HCT116 (cell line): ENCODE measurements at places on chromosomes 12 and 14.

GRCh38 chr12:47990351-47991105, 13.7 kb downstream of the COL2A1 start:
- DNase-seq: no peak

- no peak for DNase-seq
These were observed 918.0 kb downstream of the AACS start for GRCh38 chr12:125983094-125983783.

- no peak for DNase-seq
These were observed 19.4 kb downstream of the HHIPL1 start for GRCh38 chr14:99664058-99664936.

DNA sequence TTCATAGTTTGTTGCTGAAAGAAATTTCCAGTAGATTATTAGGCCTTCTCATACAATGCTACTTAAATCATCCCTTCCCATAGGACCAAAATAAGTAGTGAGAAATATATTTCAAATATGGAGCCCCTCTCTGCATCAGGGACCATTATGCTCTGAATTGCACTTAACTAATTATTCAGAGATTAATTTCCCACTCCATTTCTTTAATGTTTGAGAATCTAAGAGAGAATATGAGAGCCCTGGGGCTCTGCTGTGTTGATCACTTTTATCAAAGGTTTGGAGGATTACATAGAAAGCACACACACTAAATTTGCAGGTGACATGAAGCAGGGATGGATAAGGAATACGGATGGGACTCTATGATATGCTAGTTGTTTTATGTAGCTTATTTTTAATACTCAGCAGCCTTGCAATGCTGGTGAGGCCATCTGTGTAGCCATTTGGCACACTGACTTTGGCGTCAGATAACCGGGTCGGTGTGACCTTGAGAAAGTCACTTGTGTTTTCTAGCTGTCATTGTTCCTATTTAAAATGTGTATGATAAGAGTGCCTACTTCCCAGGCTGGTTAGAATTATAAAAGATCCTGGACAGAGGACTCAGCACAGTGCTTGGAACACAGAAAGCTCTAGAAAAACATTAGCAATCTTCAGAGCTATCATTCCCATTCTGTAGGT, 49.9 kb upstream of the FBXO21 start:
- no peak for DNase-seq

DNA sequence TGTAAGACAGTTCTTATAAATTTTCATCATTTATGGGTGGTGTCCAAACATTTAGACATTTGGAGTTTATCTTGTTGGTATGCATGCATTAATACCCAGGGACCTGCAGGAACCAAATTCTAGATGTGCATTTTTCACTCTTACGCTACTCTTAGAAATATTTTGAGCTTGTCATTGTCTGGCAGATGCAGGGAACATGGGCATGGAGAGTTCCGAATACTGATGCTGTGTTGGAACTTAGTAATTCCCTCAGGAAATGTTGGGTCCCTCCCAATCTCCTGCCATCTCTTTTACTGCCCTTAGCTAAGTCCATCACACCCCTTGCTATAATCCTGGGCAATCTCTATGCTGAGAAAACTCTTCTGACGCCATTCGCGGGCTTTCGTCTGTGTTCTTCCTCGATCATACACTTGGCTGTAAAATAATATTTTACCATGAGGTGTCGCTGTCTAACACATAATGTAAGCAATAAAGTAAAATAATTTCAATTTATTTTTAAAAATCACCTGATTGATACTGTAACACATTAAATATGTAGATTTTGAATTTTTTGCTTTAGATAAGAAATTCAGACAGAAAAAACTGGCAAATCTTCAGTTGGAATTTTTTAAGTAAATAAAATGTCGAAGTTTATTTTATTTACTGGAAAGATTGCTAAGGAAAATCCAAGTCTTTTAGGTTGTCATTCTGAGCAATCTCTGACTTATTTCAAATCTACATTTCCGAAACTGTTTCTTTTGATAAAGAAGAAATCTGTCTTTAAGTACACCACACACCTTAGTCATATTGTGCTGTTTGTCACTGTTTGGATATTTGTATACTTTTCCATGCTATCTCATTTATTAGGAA, 304.1 kb upstream of the SSTR1 start:
- DNase-seq: peak; percentile 28

- DNase-seq: no peak
These were observed 12.5 kb downstream of the TIMM9 start for GRCh38 chr14:58414845-58415244.

GRCh38 chr12:130081117-130081805, 81.0 kb upstream of the FZD10 start:
- DNase-seq: no peak

DNA sequence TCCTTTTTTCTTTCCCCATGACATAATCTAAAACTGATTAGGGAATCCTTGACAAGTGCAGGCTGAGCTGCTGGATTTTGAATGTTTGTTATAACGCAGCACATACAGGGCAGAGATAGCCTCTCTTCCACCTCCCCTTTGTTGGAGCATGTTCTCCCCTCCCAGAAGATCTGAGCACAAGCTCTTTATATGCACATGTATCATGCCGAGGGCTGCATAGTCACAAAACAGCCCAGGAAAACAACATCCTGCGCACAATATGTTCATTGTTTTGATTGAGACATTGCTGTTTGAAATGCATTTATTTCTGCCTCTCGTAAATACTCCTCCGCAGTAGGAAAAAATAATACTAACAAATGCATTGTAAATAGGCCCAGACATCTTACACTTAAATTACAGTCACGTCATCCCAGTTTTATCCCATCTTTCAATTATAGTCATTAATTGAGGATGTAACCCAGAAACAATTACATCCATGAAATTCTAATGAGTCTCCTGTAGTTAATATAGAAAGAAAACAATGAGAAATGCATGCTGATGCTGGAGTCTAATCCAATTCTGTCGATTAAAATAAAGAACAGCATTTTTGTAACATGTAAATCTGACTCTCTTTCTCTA, 401.8 kb downstream of the BTG1 start:
- DNase-seq: no peak

DNA sequence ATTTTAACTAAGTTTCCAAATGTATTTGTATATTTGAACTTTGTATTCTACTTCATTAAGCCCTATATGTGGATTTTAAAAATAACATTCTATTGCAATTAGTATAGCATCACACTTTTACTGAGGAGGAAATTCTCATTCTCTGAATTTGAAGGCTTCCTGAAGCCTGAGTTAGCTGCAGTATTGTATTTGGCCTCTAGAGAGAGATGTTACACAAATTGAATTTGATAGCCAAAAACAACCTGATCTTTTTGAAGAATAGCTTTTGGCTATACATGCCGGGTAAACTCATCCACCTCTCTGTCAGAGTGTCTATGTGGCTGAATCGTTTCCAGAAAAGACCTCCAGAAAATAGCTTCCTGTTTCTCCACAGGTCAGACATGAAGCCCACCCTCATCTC, 316.5 kb upstream of the OR4E1 start:
- no peak for DNase-seq

DNA sequence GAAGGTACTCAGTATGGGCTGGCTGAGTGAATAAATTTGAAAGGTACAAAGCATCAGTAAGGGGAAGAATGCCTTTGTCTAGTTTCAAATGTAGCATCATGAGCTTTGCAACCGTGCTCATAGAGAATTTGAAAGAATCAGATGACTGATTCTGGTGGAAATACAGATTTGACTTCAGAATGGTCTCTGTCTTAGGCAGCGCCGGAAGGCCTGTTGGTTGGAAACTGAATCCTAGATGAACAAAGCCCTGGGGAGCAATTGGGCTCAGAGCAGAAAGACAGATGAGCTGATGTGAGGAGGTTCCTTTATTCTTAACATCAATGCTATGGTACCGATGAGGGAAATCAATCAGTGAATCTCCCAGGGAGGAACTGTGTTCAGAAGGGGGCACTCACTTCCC, 137.3 kb downstream of the SNAPC1 start:
- DNase-seq: no peak

DNA sequence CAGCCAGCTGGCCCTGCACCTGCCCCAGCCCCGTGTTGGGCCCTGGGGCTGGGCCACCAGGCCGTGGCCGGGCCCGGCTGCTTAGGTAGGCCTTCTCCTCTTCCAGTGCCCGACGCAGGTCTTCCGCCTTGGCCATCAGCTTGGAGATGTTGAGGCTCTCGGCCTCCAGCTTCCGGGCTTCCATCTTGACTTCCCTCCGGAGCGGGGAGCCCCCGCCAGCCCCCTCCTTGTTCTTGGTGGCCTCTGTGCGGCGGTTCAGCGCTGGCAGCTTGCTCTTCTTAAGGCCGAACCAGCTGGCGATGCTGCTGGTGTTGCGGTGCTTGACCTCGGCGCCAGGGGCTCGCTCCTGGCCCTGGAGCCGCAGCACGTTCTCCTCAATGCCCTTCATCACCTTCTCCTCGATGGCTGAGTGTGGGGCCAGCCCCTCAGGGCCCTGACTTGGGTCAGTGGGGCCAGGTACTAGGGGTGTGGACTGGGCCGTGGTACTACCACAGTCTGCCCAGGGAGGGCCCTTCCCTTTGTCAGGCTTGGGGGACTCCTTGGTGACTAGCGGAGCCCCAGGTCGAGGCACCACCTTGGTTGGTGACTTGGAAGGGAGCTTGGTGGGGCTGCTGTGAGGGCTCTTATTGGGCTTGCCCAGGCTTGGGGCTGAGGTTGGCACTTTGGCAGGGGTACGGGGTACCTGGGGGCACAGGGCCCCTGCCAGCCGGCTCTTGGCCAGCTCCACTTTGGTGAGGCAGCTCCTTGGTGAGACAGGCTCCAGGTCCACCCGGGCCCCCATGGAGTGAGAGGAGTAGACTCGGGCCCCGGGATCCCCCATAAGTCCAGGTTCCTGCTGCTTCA, 33.2 kb downstream of the NCKAP5L start:
- DNase-seq: no peak

GRCh38 chr12:64611341-64612284, 1.3 kb downstream of the RASSF3 start:
- DNase-seq: no peak

- DNase-seq: peak; percentile 39
These were observed 9.4 kb downstream of the GCH1 start for GRCh38 chr14:54893151-54893760.

GRCh38 chr12:68749861-68750260, 3.9 kb downstream of the SLC35E3 start:
- no peak for DNase-seq

- no peak for DNase-seq
These were observed 20.7 kb downstream of the ATXN2 start for GRCh38 chr12:111578276-111578970.

DNA sequence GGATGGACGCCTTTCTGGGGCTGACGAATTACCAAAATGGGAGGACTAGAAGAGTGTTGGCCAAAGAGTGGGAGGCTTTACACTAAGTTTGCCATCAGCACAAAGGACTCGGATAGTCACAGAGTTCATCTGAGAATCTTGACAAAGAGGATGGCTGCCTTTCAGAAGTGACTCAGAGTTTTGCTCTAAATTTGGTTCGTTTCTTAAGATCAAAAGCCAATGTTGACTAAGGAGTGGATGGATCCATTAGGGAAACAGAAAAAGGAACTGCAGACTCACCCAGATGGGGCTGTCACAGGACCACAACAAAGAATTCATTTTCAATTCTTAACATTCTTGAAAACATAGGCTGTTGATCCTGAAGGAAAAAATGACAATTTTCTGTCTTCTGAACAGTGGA, 81.3 kb upstream of the DUSP6 start:
- no peak for DNase-seq

GRCh38 chr14:89384023-89384422, 33.0 kb downstream of the FOXN3 start:
- no peak for DNase-seq

- DNase-seq: no peak
These were observed 143.6 kb upstream of the CRY1 start for GRCh38 chr12:107236824-107237511.

DNA sequence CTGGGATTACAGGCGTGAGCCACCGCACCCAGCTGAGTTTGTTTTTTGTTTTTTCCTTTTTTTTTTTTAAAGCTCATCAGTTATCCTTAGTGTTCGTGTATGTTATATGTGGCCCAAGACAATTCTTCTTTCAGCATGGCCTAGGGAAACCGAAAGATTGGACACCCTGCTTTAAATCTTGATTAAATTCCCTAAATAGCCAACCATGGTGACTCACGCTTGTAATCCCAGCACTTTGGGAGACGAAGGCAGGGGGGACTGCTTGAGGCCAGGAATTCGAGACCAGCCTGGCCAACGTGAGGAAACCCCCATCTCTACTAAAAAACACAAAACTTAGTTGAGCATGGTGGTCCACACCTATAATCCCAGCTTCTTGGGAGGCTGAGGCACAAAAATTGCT, 131.1 kb downstream of the MED13L start:
- no peak for DNase-seq

GRCh38 chr12:115710104-115710564, 567.4 kb downstream of the MED13L start:
- DNase-seq: no peak

- no peak for DNase-seq
These were observed 3.1 kb downstream of the ENTPD5 start for GRCh38 chr14:74015963-74016362.

GRCh38 chr12:45232146-45232755, 16.4 kb downstream of the ANO6 start:
- DNase-seq: no peak

DNA sequence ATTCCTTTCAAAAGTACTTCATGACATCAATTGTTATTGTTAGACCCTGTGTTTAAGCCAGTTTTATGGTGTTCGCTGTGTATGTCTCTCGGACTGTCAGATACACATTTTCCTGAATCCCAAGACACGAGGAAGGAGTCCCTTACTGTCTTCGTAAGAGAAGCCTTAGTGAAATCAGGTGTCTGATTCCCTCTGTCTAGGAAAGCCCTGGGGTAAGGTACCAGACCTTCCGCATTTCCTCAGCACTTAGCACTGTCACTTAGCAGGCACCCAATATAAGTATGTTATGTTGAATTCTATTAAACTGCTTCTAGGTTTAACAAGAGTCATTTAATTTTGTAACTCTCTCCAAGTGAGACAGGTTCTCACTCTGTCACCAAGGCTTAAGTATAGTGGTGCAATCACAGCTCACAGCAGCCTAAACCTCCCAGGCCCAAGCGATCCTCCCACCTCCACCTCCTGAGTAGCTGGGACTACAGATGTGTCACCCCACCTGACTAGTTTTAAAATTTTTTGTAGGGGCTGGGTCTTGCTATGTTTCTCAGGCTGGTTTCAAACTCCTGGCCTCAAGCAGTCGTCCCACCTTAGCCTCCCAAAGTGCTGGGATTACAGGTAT, 111.0 kb downstream of the BBS10 start:
- DNase-seq: no peak

DNA sequence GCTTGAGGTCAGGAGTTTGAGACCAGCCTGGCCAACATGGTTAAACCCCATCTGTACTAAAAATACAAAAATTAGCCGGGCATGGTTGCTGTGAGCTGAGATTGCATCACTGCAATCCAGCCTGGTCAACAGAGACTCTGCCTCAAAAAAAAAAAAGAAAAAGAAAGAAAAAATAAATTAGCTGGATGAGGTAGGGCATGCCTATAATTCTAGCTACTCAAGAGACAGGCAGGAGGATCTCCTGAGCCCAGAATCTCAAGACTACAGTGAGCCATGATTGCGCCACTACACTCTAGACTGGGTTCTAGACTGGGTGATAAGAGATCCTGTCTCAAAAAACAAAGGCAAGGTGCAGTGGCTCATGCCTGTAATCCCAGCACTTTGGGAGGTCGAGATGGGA, 16.9 kb downstream of the PPP4R3A start:
- no peak for DNase-seq
